ENCODE measurements at places on chromosomes 4 and X. TPM values are rescaled to one million over a fixed set of nuclear protein-coding genes. Genes with fewer than 3 reads are reported as not detected.

The NR3C2 gene
- not detected for total RNA-seq

The BANK1 gene
- 1.0 TPM for total RNA-seq

The KLF8 gene
- total RNA-seq, result not detected

The RNF128 gene
- 0.12 TPM for total RNA-seq

The MUC7 gene
- not detected for total RNA-seq

The FGFBP2 gene
- 0.24 TPM for total RNA-seq

The ASMT gene
- total RNA-seq, result 0.28 TPM

Data from A549 treated with ZK216348 at 1 μM for 4 hours (cell line).